Neural cell (in vitro differentiated cells): ENCODE measurements at places on chromosomes 13 and 19. TPM values are rescaled to one million over a fixed set of nuclear protein-coding genes. Genes with fewer than 3 reads are reported as not detected.

The SMG9 gene
- polyA plus RNA-seq, result 33.0 and 57.5 TPM in 2 replicates

The MAST3 gene
- 2.3 and 2.4 TPM in 2 replicates for polyA plus RNA-seq

The RNF17 gene
- polyA plus RNA-seq, result not detected in 2 replicates

The CYTH2 gene
- polyA plus RNA-seq, result 314 and 397 TPM in 2 replicates

The ZNF45 gene
- 14.9 and 17.5 TPM in 2 replicates for polyA plus RNA-seq

The BICRA gene
- 0.11 and 3.4 TPM in 2 replicates for polyA plus RNA-seq

The SIGLEC7 gene
- polyA plus RNA-seq, result not detected in 2 replicates

The POLR2E gene
- polyA plus RNA-seq, result 168 and 172 TPM in 2 replicates

The TMEM190 gene
- not detected in 2 replicates for polyA plus RNA-seq
